GM12878 (cell line): ENCODE measurements at places on chromosomes 16 and 17.

DNA sequence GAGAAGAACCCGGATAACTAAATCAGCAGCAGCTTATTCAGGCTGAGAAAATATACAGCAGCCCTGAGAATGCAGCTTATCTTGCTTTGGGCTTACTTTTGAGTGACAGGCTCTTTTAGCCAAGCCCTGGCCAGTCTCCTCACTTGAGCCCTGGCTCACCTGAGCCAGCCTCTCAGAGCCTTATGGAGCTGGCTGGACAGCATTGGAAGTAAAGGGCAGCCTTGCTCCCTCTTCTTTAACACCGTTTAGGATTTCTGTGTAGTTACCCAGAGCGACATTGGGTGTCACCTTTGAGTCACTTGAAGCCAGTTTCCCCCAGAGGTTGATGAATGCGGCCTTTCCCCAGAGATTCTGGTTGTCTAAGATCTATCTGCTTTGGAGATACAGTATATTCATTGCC, 7.7 kb upstream of the NPIPB2 start:
- no peak for DNase-seq

- no peak for DNase-seq
Observed at GRCh38 chr16:84559311-84559932, 55.0 kb upstream of the MEAK7 start.

- DNase-seq = no peak
Observed at GRCh38 chr17:2027528-2028233, 2.3 kb upstream of the DPH1 start.

GRCh38 chr16:75109732-75110243, 6.8 kb downstream of the LDHD start:
- no peak for DNase-seq

GRCh38 chr17:49760296-49760695, 3.6 kb downstream of the FAM117A start:
- no peak for DNase-seq

- no peak for DNase-seq
Observed at GRCh38 chr17:27559506-27560481, 71.2 kb upstream of the LGALS9 start.

- no peak for DNase-seq
Observed at GRCh38 chr16:70800311-70800710, 647 bp downstream of the VAC14 start.

GRCh38 chr17:27783440-27784350, 16.6 kb downstream of the NOS2 start:
- DNase-seq = no peak

DNA sequence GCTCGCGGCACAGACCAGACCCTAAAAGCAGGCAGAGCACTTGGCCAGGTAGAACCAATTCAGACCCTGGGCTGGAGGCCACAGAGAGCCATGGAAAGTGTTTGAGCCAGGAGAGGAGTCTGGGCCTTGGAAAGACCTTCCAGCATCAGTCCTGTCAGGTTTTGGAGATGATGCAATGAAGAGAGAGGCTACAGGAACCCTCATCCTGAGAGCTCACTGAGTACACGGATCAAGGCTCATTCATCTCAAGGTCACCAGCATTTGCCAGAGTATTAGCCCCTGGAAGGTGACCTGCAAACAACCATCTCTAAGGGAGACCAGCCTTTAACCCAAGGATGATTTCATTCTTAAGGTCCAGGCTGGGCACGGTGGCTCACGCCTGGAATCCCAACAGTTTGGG, 27.8 kb downstream of the TLE7 start:
- no peak for DNase-seq

DNA sequence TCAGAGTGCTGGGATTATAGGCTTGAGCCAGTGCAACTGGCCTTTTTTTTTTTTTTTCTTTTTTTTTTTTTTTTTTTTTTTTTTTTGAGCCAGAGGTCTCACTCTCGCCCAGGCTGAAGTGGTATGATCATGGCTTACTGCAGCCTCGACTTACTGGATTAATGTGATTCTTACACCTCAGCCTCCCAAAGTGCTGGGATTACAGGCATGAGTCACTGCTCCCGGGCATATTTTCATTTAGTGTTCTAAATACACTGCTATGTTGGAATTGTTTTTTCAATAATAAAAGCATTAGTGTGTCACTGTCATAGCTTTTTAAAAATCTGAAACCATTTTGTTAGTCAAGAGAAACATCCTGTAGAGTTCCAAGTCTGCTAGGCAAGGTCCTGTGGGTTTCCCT, 40.3 kb downstream of the NDE1 start:
- no peak for DNase-seq

GRCh38 chr16:83937267-83937666, 15.8 kb upstream of the OSGIN1 start:
- no peak for DNase-seq

- no peak for DNase-seq
Observed at GRCh38 chr17:67747681-67748235, 30.0 kb downstream of the NOL11 start.

- no peak for DNase-seq
Observed at GRCh38 chr17:61517843-61518606, 65.8 kb downstream of the TBX4 start.

DNA sequence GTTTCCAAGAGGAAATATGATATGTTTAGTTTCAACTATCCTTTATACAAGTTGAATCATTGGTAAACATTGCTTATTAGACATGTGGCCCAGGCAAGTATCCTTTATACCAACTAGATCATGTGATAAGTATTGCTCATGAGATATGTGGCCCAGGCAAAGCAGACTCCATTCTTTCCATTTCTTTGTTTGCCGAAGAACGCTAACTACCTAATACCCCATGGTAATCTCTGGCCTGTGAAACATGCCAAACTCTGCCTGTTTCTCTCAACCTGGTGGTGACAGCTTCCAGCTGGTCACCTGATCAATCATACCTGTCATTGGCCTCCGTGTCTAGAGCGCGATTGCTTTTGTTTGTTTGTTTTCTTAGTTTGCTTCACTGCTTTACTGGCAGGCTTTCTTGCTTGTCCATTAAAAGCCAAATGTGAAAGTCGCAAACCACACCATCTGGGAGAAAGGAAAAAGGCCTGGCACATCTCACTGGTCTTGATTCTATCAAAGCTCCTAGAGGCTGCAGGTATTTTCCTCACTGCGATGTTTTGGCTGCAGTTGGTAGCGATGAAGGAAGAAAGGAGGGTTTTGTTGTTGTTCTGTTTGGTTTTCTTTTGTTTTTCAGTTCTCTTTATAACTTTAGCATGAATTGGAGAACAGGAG, 686.2 kb downstream of the KCNJ2 start:
- DNase-seq = no peak

DNA sequence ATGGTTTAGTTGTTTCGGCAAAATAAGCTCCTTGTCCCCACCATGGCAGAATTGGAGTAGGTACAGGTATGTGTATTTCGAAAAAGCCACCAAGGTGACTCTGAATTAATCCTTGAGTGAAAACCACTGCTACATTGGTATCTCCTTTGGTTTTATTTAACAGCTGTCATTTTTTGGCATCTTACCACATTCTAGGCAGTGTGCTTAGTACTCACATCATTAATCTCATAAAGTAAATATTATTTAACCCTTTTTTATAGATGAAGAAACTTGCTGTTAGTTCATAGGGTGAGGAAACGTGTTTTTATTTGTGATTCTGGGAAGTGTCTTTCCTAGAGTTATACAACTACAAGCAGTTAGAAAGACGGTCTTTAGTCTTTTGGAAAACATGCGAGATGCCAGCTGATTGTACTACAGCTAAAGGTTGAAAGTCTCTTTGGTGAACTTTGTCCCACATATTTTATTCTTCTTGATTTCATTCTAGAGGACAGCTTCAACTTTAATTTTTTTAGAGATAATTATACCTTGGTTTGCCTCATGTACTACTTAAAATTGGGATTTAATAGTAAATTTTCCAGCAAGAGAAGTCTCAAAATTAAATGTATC, 6.5 kb downstream of the ATAD5 start:
- DNase-seq = no peak
